Skeletal muscle cell (primary cell): ENCODE measurements at places on chromosomes 5 and 9.

DNA sequence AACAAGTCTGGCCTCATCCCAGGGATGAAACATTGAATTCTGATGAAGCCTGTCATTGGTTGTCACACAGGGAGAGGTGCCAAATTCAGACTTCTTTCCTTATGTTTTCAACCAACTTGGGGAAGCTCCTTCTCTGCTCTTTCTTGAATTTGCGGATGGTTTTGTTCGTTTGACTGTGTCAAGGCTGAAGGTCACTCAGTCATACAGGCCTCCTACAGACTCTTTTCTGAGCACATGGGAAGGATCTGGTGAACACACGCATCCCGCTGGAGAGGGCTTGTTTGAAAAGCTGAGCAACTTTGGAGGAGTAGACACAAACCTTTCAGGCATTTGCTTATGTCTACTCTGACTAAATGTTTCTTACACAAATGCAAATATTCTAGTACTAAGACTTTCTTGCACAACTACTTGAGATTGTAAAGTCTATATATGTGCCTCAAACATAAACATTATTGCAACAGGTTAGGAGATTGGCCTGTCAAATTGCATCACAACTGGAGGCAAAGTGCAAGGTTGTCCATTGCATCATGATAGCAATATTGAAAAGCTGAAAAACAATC is 151.5 kb upstream of the NR3C1 start:
- peak; percentile 80 for DNase-seq

DNA sequence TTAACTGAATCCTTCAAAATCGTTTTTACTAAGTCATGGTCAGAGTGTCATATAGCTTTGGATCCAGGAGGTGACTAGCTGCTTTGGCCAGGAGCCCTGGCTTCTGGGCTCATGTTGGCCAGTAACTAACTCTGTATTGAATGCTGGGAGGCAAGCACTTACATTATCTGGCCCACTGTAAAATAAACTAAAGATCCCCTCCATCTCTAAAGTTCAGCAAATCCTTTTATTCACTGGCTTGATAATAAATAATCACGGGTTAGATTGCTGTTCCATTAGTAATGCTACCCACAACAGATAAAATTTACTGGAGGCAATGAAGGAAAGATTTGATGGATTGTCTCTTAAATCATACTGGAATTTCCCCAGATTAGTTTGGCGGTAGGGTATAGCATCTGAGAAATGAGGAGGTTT is 382.2 kb upstream of the TLE4 start:
- DNase-seq, result peak; percentile 48

GRCh38 chr9:121785673-121786542 is 134.5 kb downstream of the DAB2IP start:
- no peak for DNase-seq

DNA sequence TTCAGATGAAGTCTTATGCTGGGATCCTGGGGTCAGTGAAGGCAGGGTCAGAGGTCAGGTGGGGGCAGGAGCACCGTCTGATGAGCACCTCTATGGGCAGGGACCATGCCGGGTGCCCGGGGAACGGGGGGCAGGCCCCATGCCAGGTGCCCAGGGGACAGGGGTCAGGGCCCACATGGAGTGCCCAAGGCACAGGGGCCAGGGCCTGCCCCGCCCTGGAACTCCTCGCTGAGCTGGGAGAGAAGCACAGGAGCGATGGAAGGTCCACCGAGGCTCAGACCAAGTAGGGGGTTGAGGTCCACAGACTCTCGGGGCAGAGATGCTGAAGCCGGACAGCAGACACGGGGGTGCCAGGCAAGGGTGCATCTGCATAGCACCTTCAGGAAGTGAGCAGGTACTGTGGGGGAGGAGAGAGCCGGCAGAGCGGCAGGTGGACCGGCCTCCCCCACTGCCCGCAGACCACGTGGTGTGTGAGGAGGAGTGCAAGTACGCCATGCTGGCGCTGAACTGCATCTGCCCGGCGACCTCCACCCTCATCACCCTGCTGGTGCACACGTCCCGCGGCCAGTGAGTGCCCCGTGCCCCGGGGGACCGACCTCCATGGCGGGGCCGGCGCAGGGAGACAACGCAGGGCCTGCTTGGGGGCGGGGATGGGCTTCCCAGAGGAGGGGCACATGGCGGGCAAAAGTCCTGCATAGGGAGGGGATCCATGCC is 67.7 kb downstream of the KCNT1 start:
- no peak for DNase-seq

- no peak for DNase-seq
Measured at GRCh38 chr5:98779264-98779877, 5.9 kb downstream of the RGMB start.

DNA sequence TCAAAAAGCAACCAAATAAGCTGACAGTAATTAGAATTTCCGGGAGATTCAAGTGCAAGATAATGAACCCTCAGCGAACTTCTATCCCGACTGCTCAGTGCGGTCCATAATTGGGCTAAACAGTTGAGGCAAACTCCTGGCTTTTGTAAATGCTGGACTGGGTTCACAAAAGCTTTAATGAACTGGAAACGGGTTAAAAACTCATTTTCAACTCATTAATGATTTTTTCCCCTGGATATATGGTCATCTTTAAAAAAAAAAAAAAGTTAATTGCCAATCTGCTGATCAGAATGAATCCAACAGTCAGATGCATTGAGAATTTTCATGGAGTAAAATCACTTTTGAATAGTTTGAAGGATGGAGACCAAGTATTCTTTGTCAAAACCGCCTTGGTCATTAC is 79.5 kb upstream of the WWC1 start:
- no peak for DNase-seq

GRCh38 chr9:109101810-109102209 is 17.9 kb downstream of the TMEM245 start:
- no peak for DNase-seq

DNA sequence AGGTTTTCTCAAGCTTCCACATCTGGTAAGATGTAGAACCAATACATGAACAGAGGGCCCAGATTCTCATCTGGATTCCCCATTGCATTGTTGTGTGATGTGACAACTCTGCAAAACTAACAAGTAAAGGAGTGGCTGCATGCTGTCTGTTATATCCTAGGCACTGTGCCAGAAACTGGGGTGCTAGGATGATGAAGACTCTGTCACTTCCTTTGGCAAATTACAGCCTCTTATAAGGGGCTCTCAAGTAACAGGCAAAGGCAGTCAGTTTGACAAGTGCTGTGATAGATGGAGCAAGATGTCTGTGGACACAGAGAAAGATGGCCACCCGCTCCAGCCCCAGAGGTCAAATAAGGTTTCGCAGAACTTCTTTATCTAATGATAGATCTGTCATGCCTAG is 115.7 kb downstream of the PAPPA start:
- DNase-seq, result no peak

DNA sequence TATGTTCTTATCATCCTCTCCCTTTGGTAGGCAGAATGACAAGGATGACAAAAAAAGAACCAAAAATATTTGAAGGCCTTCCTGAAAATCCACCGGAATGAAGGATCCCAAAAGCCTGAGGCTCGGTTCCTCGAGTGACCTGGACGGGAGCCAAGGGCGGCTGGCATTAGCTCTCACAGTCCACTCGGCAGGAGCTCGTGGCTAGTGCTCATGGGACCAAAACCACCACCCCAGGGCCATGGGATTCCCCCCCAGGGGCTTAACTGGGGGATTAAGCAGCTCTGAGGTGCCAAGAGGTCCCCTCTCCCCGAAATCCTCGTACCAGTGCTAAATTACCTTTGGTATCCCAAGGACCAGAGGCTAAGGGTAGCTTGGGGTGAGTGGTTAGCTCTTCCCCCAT is 586 bp upstream of the PDZD2 start:
- DNase-seq, result no peak

GRCh38 chr5:78648359-78649210 is at the start of gene LHFPL2:
Gene LHFPL2 (minus strand): TSS chr5:78648772. CDS start chr5:78510213, 138,559 bp downstream.
- no peak for DNase-seq

GRCh38 chr5:38692781-38693527 is 136.5 kb upstream of the LIFR start:
- DNase-seq, result no peak

DNA sequence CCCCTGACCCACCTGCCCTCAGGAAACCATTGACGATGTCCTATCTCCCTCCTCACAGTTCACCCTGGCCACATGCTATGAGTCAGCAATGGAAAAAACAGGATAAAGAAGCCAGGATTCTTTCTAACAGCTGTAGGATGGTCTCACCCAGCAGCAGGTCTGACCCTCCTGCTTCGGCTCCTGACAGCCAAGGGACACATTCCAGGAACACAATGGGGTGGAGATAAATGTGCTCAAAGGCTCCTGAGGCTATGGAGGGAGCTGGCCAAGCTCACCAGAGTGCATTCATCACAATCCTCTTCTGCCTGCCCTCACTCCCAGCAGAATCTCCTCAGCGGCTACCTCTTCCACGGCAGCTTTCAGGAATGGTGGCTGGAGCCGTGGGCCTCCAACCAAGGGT is 170.3 kb downstream of the PJA2 start:
- no peak for DNase-seq

DNA sequence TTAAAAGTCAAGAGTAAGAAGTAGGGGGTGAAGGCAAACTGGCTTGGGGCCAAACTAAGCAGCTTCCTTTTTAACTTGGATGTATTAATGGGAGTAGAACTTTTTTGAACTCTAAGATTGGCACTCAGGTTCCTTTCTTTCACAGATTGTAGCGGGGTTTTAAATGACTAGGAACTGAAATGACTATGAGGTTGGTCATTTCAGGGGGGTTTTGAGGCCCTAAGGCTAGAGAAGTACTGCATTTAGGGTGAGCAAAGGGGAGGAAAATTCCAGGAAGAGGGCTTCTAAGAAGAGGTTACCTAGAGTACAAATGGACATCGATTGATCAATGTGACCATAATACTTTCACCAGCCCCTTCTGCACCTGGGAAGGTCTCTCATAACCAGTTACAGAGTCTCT is 381.8 kb downstream of the MLLT3 start:
- DNase-seq, result no peak

- DNase-seq, result no peak
Measured at GRCh38 chr5:40386289-40386688, 293.4 kb upstream of the PTGER4 start.

- DNase-seq, result no peak
Measured at GRCh38 chr5:158832096-158832685, 267.5 kb downstream of the EBF1 start.

DNA sequence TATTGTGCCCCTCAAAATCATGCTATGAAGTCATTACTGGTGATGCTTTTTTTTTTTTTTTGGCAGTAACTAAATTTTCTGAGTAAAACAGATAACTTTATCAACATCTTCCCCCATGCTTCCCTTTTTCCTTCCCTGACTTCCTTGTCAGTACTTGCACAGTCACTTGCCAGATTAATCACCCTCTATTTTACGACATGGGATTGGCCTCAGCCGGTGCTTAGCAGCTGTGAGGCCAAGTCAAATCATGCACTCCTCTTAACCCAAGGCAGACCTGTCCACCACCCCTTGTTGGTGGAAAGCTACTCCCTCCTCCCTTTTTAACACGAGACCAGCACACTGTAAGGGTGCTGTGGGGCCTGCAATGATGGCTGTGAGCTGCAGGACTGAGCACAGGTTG is 118.0 kb upstream of the OTULINL start:
- no peak for DNase-seq

GRCh38 chr5:132456987-132457361 is 33.6 kb downstream of the IRF1 start:
- no peak for DNase-seq

- DNase-seq, result no peak
Measured at GRCh38 chr5:430214-430925, 12.6 kb upstream of the EXOC3 start.

GRCh38 chr5:170562166-170562874 is 58.5 kb downstream of the KCNIP1 start:
- no peak for DNase-seq

GRCh38 chr5:152164860-152165259 is 240.2 kb upstream of the GLRA1 start:
- DNase-seq, result no peak

- no peak for DNase-seq
Measured at GRCh38 chr5:43033841-43034590, 6.1 kb downstream of the ANXA2R start.

GRCh38 chr5:43637416-43637815 is 34.4 kb downstream of the NNT start:
- DNase-seq, result no peak

- DNase-seq, result no peak
Measured at GRCh38 chr5:179758955-179759354, 26.3 kb downstream of the MAML1 start.
